ENCODE measurements at places on chromosomes 2 and 18. TPM values are rescaled to one million over a fixed set of nuclear protein-coding genes. Genes with fewer than 3 reads are reported as not detected.

Gene RND3
- 20.8 TPM for total RNA-seq

DNA sequence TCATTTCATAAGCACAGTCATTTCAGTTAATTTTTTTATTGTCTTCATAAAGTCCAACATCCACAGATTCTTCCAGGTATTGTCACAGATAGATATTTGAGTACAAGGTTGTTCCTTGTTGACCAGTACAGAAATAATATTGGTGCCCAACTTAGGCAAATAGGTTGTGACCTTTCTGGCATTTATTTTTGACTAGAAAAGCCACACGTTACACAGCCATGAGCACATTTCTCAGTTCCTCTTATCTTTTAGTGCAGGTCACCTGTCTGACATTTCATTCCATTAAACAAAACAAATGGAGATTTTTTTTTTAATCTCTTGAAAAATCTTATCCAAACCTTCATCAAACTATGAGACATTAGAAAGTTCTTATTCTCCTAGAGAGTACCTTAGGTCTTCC is 428.8 kb downstream of the ZNF521 start:
- DNase-seq = no peak

DNA sequence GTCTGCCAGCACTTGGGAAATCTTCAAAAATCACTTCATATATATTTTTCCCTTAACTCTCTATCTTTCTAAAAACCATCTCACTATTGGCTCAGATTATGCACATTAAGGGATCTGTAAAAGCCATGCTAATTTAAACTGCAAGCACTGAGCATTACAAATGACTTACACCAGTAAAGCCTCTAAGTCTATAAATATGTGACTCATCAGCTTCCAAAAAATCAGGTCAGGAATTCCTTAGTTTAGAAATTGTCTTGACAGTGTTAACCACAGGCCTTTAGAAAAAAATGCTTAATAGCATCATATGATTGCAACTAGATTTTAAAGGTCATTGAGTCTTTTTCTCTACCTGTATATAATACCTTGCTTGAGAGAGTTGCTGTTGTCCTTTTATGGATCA is 1113.6 kb upstream of the PIK3C3 start:
- DNase-seq = no peak

- DNase-seq = no peak
Measured at GRCh38 chr2:72915907-72916742, 1.2 kb upstream of the EMX1 start.

DNA sequence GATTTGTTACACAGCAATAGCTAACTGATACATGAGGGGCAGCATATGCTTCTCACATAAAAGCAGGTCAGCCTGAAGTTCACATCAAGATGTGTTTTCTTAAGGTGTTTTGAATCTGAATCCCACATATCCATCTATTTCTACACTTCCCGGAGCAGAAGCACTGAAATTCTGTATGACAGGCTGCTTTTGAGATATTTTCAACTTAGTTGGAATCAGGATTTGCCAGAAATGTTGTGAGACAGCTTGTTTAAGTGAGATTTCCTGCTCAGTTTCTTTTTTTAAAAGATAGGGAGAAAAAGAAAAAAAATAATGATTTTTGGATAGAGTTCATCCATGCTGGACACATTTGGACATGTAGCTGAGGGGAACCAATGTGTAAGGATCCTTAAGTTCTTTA is 501.5 kb upstream of the CELF4 start:
- DNase-seq = no peak

- no peak for DNase-seq
Measured at GRCh38 chr2:18516112-18516511, 44.3 kb downstream of the RDH14 start.

DNA sequence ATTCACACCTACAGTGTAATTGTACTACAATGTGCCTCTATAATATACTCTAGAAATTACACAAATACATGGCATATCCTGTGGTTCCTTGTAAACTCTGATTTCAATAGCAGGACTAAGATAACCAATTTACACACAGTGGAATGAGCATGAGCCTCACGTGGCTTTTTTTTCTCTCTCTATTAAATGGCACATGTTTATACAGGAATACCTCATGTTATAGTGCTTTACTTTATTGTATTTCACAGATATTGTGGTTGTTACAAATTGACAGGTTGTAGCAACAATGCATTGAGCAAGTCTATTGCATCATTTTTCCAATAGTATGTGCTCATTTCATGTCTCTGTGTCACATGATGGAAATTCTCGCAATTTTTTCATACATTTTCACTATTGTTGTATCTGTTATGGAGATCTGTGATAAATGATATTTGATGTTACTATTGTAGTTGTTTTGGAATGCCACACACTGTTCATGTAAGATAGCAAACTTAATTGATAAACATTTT is 260.0 kb downstream of the FSIP2 start:
- DNase-seq = no peak

Gene SKA1
- total RNA-seq = not detected

- no peak for DNase-seq
Measured at GRCh38 chr2:121471532-121472469, 58.9 kb upstream of the RNU4ATAC start.

- no peak for DNase-seq
Measured at GRCh38 chr2:179239195-179239594, 25.4 kb downstream of the SESTD1 start.

Gene POMC
- 26.9 TPM for total RNA-seq

DNA sequence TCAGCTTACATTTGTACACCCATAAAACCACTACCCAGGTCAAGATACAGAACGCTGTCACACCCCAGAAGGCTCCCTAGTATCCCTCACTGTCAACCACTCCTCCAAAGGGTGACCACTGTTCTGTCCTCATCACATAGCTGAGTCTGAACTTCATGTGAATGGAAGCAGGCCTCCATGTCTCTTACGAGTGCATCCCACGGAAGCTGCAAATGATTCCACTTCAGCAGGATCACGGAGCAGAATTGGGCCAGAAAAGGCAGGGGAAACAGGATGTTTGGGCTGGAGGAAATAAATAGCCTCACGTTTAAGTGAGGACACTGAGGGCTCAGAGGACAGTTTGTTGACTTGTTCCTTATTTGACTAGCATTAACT is 38.4 kb downstream of the LBH start:
- DNase-seq = no peak

DNA sequence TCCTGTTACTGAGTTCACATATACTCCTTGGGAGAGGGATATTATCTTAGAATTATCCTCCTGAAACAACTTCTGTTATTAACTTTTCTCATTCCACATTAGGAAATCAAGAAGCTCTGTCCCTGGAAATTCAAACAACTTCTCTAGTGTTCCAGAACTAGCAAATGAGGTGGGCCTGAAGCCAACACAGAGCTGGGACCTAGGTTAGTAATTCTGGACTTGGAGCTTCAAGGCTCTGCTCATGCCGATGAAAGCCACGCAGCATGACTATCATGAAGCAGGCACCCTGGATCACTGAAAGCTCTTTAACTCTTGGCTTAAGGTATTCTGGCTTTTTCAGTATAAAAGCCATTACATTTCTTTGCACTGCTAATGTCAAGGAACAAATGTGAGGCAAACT is 242.7 kb downstream of the TGIF1 start:
- no peak for DNase-seq

Gene MAL
- 1.6 TPM for total RNA-seq

- DNase-seq = no peak
Measured at GRCh38 chr2:61432990-61433389, 37.9 kb downstream of the USP34 start.

GRCh38 chr18:26458526-26459232 is 89.7 kb downstream of the KCTD1 start:
- DNase-seq = no peak

Gene DYNAP
- not detected for total RNA-seq

- no peak for DNase-seq
Measured at GRCh38 chr2:141522702-141523101, 608.1 kb downstream of the LRP1B start.

Gene ALPG
- total RNA-seq = not detected

- DNase-seq = no peak
Measured at GRCh38 chr18:80046431-80046830, 12.2 kb downstream of the RBFA start.

Gene COL4A3
- 0.26 TPM for total RNA-seq

DNA sequence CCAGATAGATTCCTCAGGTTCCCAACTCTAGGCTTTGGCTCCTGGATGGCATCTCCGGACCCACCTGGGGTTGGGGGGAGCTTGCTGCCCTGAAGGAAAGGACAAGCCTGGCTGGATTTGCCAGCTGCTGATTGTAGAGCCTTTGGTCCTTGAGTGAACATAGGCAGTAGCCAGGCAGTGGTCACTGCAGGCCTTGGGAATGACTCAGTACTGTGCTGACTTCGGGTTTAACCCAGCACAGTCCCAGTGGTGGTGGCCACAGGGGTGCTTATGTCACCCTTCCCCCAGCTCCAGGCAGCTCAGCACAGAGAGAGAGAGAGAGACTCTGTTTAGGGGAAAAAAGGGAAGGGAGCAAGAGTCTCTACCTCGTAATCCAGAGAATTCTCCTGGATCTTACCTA is 27.7 kb upstream of the ACTR2 start:
- no peak for DNase-seq

DNA sequence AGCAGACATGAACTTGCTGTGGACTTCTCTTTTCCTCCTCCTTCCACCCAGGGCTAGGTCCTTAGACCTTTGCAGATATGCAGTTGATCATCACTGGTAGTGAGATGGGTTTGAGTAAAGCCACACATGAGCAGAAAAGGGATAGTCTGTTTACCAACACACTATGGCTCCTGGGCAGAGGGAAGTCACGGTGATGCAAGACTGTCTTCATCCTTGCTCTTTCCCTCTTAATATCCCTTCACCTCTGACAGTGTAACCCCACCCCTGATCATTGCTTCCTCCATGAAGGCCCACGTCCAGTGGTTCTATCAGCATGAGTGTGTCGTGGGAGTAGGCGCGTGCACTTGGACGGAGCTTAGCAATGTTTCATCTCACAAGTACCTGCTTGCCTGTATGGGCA is 188.7 kb downstream of the SMAD7 start:
- no peak for DNase-seq

DNA sequence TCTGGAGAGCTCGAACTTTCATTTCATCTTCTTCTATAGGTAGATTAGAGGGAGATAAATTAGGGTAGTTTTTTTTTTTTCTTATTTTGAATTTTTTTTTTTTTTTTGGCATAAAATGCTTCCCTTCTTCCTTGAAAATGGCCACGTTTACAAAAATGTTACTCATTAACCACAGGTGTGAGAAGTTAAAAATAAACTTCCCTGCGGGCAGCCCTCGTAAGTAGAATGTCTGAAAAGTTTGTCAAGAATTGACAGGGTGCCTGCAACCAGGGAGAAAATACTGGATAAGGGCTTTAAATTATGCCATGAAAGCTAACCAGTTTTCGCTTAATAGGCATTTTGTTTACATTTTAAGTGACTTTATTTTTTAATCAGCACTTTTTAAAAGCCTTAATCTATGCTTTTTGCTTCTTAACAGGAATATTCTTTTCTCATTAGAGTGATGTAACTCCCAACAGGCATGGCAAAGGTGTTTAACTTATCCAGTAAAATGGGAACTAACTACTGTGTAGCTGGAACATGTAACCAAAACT is 4.2 kb upstream of the FN1 start:
- no peak for DNase-seq

- DNase-seq = no peak
Measured at GRCh38 chr18:76377359-76377756, 117.7 kb downstream of the ZNF516 start.

Gene TRIM43B
- total RNA-seq = not detected

Gene TCF7L1
- total RNA-seq = 0.59 TPM

DNA sequence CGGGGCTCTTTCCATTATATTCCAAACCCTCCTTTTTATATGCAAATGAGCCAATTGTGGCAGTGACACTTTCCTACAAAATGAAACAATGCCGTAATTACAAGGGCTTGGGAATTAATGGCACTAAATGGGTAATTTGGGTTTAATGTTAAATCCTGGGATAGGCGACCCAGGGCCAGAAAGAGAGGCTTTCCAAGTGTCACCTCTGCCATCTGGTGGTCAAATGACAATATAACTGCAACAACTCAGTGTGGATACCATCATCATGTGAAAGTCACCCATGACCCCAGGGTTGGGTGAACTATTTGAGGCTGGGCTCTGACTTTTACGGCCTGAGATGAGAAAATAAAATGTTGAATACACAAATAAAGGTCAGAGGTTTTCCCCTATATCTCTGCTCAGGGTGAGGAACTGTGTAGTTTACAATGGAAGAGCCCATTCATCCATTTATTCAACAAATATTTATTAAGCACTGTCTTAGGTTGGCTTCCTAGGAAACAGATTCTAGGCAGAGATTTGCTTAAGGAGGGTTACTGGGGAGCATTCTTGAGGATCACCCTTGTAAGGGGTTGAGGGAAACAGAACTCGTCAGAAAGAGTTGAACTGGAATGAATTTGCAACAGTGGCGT is 13.6 kb upstream of the THADA start:
- no peak for DNase-seq

Gene DOCK10
- total RNA-seq = 17.9 TPM

GRCh38 chr2:38125007-38125406 is 49.1 kb upstream of the CYP1B1 start:
- DNase-seq = no peak

GRCh38 chr18:76889091-76889699 is 66.8 kb downstream of the ZNF236 start:
- DNase-seq = no peak
